ENCODE measurements at places on chromosomes 12 and 14. TPM values are rescaled to one million over a fixed set of nuclear protein-coding genes. Genes with fewer than 3 reads are reported as not detected.
A peak's percentile ranks its signal among the peaks of the same experiment; 100 is the strongest.

DNA sequence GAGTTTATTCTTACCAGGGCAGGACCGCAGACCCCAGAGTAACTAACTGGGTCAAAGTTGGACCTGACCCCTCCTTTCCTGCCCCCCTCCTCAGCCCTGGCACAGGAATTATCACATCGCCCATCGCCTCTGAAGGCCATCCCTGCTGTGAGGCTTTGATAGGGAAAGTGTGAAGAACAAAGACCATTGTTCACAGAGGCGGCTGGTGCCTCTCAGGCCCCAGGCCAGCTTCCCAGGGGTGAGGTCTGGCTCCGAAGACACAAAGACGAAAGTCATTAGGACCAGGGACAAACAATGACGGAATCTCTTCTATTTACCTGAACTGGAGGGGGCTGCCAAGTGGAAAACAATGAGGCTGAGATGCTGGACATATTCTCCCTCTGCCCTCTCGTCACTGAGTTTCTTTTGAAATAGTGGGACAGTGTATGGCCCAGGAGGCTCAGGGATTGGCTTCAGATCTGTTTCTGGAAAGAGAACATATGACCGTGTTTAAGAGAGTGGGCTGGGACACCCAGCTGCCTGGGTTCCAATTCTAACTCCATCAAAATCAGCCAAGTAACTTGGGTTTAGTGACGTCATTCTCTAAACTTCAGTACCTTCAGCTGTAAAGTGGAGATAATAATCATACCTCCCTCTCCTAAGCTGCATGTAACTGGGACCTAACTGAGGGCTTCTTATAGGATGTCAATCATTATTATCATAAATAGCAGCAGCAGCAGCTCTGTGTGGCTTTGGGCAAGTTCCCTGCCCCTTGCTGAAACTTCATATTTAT lies 769.4 kb downstream of the MED13L start:
- no peak for ATAC-seq

Gene KRT85
- not detected for total RNA-seq

DNA sequence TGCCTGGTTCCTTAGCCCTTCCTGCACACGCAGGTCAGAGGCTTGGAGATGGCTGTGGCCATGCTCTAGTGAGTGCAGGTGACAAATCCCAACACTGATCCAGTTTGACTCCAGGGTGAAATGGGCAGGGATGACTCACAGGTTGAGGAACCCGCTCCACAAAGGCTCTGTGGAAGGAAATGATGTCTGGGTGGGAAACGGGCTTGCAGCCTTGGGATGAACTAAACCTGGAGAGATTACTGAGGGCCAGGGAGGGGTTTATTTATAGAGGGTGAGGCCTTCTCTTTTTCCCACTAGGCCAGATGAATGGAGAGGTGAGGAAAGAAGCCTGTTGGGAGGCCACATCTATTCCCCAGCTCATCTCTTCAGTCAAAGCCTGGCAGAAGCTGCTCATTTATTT lies 29.3 kb upstream of the EMP1 start:
- peak; percentile 88 for ATAC-seq

DNA sequence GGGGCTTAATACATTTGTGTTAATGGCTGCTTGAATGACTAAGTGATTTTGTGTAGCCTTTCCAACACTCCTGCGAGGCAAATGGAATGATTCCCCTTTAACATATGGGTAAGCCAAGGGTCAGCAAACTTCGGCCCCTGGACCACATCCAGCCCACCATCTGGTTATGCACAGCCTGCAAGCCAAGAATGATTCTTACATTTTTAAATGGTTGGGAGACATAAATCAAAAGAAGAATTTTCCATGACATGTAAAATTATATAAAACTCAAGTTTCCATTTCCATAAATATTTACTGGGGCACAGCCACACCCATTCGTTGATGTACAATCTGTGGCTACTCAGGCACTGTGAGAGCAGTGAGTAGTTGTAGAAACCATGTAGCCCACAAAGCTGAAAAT lies 9.0 kb downstream of the SLC8B1 start:
- no peak for ATAC-seq

DNA sequence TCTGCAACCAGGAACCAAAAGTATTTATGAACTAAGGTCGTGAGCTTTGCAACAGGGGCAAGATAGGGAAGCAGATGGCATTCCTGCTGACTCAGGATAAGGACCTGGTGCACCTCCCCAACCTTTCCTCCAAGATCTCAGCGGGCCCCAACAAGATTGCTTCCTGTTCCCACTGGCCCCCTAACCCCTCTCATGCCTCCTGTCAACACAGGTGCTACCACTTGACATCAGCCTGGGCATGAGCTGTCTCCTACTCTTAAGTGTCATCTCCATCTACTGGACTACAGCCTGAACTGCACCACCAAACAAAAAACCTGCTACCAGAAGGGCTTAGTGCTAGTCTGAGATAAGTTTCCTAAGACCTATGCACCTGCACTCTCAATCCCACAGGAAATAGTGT lies 32.7 kb downstream of the MED6 start:
- peak; percentile 79 for ATAC-seq

DNA sequence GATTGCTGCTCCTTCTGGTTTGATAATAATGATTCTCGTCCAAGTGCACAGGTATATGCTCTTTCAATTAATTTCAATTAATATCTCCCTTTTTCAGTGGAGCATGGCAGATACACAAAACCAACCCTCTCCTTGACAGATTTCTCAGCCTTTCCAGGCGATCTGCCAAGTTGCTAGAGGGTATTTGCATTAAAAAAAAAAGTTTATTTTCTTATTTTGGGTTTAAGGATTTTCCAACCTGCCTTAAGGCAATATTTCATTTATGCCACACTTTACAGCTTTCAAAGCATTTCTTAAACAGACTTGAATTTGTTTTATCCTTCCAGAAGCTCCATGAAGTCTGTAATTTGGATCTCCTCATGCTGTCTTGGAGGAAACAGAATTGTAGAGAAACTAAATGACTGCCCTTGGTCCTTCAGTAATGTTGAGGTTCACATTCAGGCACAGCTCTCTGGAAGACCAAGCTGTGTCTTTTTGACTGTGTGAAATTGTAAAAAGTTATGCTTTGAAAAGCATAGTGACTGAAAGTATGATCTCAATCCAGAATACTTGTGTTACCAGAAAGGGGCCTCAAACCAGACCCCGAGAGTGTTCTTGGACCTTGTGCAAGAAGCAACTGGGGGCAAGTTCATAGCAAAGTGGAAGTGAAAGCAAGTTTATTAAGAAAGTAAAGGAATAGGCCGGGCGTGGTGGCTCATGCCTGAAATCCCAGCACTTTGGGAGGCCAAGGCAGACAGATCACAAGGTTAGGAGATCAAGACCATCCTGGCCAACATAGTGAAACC lies 2.3 kb downstream of the DGLUCY start:
- no peak for ATAC-seq

Gene DAO
- not detected for total RNA-seq

Gene RHEBL1
- 0.44 TPM for total RNA-seq

- ATAC-seq = no peak
Measured at GRCh38 chr12:125172231-125172850, 107.1 kb downstream of the AACS start.

- ATAC-seq = peak; percentile 32
Measured at GRCh38 chr12:69821456-69822159, 3.4 kb upstream of the MYRFL start.

DNA sequence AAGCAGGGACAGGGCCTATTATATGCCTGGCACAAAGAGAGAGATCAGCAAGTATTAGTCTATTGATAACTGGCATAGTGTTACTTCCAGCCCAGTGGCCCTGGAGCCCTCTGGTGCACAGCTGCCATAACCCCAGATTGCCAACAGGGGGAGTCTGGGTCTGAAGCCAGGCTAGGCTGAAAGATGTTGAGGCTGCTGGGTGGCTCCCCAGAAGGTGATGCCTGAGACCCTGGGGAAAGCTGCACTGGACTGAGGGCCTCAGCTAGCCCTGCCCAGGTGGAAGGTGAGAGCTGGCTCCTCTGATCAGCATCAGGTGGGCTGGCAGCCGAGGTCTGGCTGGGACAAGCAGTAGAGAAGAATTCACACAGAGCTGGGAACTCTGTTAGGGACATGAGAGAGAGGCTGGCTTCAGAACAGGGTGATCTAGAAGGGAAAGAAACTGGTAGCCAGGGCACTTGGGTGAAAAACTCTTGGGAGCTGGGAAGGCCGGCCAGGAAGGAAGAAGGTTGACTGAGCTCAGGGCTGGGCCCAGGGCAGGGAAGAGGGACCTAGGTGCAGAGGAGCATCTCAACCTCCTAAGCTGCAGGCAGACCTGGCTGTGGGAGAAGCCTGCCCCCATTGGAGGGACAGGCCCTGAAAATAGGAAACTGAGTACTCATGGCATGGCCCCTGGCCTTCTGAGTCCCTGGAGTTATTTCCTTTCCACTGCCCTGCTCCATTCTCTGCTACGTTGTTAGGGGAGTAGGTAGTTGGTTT lies 3.9 kb downstream of the GZMH start:
- ATAC-seq = peak; percentile 70

Gene TDRD9
- 0.16 TPM for total RNA-seq

- peak; percentile 90 for ATAC-seq
Measured at GRCh38 chr12:12716793-12717585, at the start of gene CDKN1B. CDKN1B (plus strand) TSS chr12:12717368; CDS start chr12:12717840, 472 bp downstream.

Gene ACSS3
- total RNA-seq = 0.68 TPM

Gene TRIM9
- total RNA-seq = 0.32 TPM

GRCh38 chr12:108955225-108955835 lies 65.5 kb downstream of the SVOP start:
- ATAC-seq = no peak

Gene NEUROD4
- not detected for total RNA-seq

Gene DDX24
- 67.3 TPM for total RNA-seq

Gene RNASE7
- total RNA-seq = 2.7 TPM

GRCh38 chr12:1006255-1006654 lies 15.2 kb downstream of the ERC1 start:
- peak; percentile 53 for ATAC-seq

- ATAC-seq = peak; percentile 95
Measured at GRCh38 chr12:112916270-112916669, 9.5 kb downstream of the OAS1 start.

DNA sequence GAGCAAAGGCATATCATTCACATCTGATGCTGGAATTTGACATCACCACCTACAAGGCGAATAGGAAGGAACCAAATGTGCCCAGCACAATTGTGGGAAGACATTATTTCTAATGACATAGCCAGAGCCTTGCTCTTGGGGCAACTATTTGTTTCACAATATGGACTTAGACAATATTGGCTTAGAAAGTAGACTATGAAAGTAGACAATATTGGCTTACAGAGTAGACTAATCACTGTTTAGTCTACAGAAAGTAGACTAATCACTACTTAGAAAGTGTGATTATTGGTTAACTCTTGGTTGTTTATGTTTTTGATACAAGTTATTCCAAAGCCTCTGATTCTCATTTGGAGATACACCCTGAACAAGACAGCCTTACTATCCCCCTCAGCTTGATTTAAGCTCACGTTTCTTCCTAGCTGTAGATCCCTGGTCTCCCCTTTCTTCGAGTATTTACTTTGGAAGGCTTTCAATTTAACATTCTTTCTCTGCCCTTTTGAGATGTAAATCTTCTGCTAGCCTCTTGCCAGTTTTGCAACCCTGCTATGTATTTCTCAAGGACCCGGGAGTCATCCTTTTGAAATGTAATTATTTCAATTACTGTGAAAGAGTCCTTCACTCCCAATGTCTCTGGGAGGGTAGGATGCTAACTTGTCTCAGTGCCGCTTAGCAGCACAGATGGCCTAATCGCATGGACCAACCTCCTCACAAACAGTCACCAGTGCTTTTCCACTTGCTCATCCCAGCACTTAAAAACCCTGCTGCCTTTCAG lies 843.2 kb downstream of the GALC start:
- no peak for ATAC-seq

Gene TAS2R7
- not detected for total RNA-seq

All from esophagus mucosa (tissue), 1 donor.